ENCODE measurements at places on chromosomes 13 and 19.

DNA sequence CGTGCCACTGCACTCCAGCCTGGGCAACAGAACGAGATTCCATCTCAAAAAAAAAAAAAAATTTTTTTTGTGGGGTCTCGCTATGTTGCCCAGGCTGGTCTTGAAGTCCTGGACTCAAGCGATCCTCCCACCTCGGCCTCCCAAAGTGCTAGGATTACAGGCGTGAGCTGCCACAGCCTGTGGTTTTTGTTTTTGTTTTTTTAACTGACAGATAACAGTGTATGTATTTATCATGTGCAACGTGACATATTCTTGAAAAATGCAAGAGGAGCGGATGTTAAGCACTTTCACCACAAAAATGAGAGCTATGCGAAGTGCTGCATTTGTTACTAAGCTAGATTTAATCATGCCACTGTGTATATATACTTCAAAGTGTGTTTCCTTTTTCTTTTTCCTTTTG is 49.0 kb downstream of the ARHGEF18 start:
- DNase-seq = peak; percentile 23

- DNase-seq = no peak
Measured at GRCh38 chr13:65553096-65553727, 1676.9 kb downstream of the PCDH9 start.

DNA sequence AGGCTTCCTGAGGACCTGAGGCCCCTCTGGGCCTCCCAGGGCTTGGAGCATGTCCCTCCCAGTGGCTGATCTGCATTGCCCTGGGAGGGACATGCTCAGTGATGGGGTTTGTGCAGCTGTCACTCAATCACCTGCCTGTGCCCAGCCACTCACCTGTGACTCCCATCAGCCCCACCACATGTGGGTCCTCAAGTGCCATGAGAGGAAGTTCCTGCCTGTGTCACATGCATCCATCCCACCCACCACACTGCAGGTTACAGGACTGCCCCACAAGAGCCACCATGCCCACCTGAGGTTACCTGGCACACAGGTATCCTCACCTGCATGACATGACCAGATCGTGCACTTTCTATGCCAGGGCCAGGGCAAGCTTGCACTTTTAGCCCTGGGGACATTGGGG is 80.0 kb downstream of the SCGB2B2 start:
- no peak for DNase-seq

DNA sequence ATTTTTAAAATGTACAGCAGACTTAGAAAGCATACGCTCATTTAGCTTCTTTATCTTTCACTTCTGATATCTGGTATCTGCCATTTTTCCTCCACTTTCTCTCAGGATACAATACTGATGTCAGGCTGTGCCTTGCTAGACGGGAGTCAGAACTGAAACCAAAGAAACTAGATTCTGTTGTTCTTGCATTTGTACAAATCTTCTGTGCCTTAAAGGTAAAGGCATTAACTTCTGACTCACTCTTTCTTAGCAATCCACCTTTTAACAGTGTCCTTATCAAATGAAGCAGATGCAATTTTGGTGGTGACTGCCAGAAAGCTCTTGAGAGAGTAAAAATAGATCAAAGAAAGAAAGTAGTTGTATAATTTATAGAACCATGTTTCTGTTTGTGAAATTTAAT is 370.4 kb downstream of the PCDH20 start:
- DNase-seq = peak; percentile 28

GRCh38 chr19:49004964-49005614 is 11.4 kb downstream of the RUVBL2 start:
- DNase-seq = no peak

DNA sequence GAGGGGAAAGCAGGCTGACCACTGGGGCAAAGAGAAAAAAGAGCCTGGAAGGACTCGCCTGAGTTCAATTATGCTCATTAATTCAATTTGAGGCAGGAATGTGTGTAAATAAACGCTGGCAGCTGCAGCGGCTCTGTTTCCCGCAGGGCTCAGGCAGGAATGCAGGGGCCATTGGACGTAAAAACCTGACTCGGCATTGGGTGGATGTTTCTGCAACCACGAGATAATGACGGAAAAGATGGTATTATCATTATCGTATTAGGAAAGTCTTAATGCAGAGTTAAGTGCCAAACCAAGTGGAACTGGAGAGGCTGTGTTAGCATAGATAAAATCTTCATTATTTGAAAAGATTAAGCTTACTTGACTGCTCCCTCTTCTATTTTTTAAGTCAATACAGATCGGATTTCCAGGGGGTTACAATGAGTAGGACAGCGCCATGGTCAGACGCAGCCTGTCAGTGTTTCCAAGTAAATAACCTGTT is 169.8 kb downstream of the SHISA2 start:
- DNase-seq = peak; percentile 17

DNA sequence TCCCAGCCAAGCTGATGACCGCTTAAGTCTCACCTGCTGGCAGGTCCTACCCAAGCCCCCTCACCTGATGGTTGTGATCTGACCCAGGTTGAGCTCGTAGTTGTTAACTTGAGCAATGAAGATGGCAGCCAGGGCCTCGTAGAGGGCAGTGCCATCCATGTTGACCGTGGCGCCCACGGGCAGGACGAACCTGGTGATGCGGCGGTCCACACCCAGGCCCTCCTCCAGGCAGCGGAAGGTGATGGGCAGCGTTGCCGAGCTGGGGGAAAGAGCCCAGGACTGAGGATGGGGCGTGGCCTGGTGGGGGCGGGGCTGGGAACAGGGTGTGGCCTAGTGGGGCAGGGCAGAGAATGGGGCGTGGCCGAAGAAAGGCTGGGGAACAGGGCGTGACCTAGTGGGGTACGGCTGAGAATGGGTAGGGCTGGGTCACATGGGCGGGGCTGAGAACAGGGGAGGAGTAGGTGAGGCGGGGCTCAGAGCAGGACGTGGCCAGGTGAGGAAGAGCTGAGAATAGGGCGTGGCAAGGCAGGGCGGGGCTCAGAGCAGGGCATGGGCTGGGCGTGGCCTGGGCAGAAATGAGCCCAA is 12.9 kb downstream of the OR7C2 start:
- DNase-seq = no peak

DNA sequence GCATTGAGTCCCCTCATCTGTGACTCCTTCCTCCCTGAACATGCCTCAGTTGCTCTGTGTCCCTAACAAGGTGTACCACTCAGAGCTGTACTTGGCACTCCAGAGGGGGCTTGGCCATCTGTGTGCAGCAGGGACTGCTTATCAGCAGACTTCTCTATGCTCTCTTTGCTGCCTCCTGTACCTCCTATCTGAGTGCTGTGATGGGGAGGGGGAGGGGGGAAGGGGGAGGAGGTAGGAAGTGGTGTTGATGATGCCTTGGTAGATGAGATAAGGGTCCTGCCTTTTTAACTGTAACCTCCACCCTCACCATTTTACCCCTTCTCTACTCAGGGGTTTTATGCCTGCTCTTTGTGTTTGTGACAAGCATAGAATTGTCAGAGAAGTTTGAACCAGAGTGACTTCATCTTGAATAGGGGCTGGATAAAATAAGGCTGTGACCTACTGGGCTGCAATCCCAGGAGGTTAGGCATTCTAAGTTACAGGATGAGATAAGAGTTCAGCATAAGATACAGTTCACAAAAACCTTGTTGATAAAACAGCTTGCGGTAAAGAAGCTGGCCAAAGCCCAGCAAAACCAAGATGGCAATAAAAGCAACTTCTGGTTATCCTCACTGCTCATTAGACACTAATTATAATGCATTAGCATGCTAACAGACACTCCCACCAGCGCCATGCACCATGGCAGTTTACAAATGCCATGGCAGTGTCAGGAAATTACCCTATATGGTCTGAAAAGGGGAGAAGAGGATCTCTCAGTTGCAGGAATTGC is 13.2 kb downstream of the PCDH8 start:
- DNase-seq = peak; percentile 72

- DNase-seq = peak; percentile 55
Measured at GRCh38 chr19:54266133-54266532, 9.1 kb upstream of the LILRB5 start.

DNA sequence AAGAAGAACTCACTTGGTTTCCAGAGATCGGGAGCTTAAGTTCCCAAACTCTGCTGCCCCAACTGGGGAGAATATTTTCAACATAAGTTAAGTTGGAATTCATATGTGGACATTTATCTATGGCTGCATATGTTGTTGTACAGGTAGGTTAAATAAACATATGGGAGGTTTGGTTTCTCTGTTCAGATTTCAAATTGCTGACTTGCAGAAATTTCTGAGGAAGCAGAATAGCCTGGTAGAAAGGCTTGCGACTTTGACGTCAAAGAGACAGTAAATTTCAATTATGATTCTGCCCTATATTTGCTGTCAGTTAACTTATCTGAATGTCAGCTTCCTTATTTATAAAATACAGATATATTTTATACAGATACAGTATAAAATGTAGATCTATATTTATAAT is 40.0 kb upstream of the TPP2 start:
- no peak for DNase-seq

GRCh38 chr13:33575378-33575777 is 242.6 kb upstream of the RFC3 start:
- no peak for DNase-seq

DNA sequence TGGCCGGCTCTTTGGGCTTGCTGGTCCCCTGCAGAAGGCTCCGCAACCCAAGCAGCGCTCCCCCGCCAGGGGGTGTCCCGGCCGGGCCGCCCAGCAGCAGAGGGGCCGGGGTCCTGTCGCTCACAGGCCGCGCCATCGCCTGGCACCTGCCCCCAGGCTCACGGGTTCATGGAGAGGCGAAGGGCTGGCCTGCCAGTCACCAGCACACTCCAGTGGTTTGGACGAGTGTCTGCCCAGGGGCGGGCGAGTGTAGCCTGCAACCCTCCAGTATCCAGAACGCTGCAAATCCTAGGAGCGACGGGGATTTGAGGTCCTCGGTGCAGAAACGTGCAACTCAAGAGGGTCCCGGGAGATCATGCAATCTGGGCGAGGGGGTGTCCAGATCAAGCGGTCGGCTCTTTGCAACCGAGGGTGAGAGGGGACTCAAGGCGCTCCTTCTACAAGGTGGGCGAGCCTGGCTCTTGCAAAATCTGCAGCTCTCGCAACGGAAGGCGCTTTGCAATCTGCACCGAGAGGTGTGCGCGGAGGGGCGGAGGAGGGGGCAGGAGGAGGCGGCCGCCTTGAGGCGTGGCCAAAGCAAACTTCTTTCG is at the start of gene DBP:
Gene DBP (minus strand): TSS at position 521 of the 590 bp plus-strand sequence. CDS start 385 bp downstream, at position 136.
- no peak for DNase-seq

GRCh38 chr19:7905859-7906258 is 2.2 kb downstream of the MAP2K7 start:
- no peak for DNase-seq

GRCh38 chr13:44142941-44143665 is 230.5 kb upstream of the SERP2 start:
- DNase-seq = no peak

- peak; percentile 18 for DNase-seq
Measured at GRCh38 chr19:35204799-35205732, 23.5 kb downstream of the FAM187B start.

DNA sequence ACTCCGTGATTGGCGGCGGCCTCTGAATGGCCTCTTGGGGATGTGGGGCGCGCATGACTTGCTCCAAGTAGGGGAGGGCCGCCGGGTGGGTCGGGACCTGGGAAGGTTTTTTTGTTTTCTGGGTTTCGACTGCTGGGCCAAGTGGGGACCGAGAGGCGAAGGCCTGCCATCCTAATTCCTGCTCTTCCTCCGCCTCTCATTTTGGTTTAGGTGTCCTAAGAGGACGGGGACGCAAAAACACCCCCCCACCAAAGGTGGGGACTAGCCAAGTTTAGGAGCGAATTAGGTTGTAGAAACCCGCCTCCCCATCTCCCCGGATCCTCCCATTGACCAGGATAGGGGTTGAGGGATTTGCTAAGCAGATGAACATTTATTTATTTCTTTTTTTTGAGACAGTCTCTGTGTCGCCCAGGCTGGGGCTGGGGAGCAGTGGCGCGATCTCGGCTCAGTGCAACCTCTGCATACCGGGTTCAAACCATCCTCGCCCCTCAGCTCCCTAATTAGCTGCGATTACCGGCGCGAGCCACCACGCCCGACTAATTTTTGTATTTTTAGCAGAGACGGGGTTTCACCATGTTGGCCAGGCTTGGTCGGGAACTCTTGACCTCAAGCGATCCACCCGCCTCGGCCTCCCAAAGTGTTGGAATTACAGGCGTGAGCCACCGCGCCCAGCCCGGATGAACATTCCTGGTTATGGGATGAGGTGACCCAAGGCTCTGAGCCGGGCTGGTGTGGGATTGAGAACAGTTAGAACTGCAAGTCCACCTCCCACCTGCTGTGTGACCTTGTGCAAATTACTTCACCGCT is 838 bp downstream of the PPP2R1A start:
- DNase-seq = peak; percentile 20

DNA sequence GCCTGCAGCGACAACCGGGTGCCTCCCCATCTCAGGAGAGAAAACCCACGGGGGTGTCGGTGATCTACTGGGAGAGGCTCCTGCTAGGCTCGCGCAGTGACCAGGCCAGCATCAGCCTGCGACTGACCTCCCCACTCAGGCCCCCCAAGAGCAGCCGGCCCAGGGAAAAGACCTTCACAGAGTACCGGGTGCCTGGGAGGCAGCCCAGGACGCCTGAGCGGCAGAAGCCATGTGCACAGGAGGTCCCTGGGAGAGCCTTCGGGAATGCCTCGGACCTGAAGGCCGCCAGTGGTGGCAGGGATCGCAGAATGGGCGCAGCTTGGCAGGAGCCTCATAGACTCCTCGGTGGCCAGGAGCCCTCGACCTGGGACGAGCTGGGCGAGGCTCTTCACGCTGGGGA is 3.9 kb downstream of the ZNF324B start:
- no peak for DNase-seq

- no peak for DNase-seq
Measured at GRCh38 chr19:4868286-4868834, 893 bp upstream of the PLIN3 start.

GRCh38 chr19:44692379-44692721 is 6.6 kb upstream of the CEACAM16 start:
- no peak for DNase-seq

DNA sequence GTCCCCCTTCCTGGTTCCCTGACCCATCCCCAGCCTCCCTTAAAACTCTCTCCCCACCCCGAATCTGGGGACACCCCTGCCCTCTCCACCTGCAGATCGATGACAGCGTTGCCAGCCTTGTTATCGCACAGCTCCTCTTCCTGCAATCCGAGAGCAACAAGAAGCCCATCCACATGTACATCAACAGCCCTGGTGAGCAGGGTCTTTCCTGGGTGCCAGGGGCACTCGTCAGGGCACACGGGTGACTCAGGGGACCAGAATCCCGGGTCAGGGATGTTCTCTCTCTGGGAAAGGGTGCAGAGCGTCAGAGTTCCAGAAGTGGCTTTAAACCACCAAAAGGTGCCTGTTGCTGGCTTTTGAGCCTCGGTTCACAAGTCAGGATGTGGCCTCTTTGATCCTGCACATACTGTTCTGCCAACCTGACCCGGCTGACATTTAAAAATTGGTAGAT is 1.0 kb downstream of the CLPP start:
- no peak for DNase-seq

DNA sequence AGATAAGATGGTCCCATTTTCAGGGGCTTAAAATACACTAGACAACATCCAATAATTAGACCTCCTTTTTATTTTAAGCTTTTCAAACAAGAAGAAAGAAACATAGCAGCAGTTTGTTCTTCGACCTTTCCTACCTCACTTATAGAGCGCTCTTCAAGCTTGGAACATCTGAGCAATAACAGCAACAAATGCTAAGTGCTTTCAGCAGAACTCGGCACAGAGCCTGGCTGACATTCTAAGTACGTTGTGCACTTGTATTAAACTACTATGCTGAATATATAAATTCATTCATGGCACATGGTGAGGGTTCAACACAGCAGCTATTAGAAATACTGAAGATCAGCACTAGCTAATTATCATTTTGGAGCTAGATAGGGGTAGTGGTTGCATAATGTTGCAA is 256.1 kb upstream of the MAB21L1 start:
- DNase-seq = peak; percentile 79

- DNase-seq = no peak
Measured at GRCh38 chr13:94177041-94177440, 302.4 kb downstream of the DCT start.

All from umbilical cord (tissue), 2 donors.